ENCODE measurements at places on chromosomes 4 and X. TPM values are rescaled to one million over a fixed set of nuclear protein-coding genes. Genes with fewer than 3 reads are reported as not detected.

The HELT gene
- total RNA-seq: not detected

The ZNF157 gene
- not detected for total RNA-seq

The GC gene
- total RNA-seq: not detected

The PRPS2 gene
- total RNA-seq: 79.3 TPM

GRCh38 chr4:23333946-23334878 lies 555.6 kb downstream of the PPARGC1A start:
- no peak for DNase-seq
- no peaks in the 10 kb centered on the region for H3K4me1 ChIP-seq
- no peak overlapping the region for H3K27ac ChIP-seq
- no peak overlapping the region for H3K4me3 ChIP-seq
- no peaks in the 10 kb centered on the region for H3K27me3 ChIP-seq

- no peak overlapping the region for H3K4me3 ChIP-seq
- H3K27me3 ChIP-seq: no peaks in the 10 kb centered on the region
- H3K36me3 ChIP-seq: no peaks in the 10 kb centered on the region
- H3K4me1 ChIP-seq: peaks cover 17% of the 10 kb centered on the region
Observed at GRCh38 chr4:26302031-26302899, 18.5 kb upstream of the RBPJ start.

DNA sequence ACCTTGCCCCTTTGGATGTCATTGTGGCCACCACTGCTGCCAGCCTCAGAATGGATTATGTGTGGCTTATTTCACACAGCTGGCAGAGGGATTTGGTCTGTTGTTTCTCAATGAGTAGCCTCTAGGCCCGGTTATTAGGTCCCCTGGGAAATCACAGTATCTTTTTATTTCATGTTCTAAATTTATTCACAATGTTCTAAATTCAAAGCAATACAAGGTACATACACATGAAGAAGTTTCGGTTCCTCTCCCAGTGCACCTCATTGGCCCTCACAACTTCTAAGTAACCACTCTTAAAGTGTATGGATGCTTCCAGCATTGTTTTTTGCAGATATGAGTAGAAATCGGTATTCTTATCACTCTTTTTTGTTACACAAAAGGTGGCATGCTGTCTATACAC lies 262.7 kb downstream of the RCHY1 start:
- no peak for DNase-seq
- no peak overlapping the region for H3K4me3 ChIP-seq
- no peaks in the 10 kb centered on the region for H3K27me3 ChIP-seq
- no peak overlapping the region for H3K27ac ChIP-seq
- H3K36me3 ChIP-seq: no peaks in the 10 kb centered on the region
- peaks cover 7% of the 10 kb centered on the region for H3K4me1 ChIP-seq

Data from SJSA1 (cell line).